ENCODE measurements at places on chromosomes 13 and 19.

- no peak for DNase-seq
Observed at GRCh38 chr13:51065372-51066090, 45.5 kb downstream of the C13orf42 start.

DNA sequence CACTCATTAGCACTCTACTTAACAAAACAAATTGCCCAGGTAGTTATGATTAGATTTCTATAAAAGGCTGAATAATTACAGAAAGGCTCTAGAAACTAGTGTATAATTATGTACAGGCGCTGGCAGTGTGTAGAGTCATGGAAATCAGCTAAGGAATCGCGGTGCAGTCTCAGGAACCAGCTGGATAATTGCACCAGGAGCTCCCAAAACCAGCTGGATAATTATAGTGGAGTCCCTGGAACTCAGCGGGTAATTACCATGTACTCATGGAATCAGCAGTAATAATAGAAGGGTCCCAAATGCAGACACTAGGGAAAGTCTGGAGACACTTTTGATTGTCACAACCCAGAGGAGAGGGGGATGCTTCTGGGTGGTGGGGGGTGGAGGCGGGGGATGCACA is 23.2 kb upstream of the TTYH1 start:
- no peak for DNase-seq

GRCh38 chr13:21537105-21537504 is 66.9 kb downstream of the MICU2 start:
- no peak for DNase-seq

GRCh38 chr13:61833228-61833627 is 417.6 kb upstream of the PCDH20 start:
- no peak for DNase-seq

- DNase-seq = no peak
Observed at GRCh38 chr13:101648766-101649487, 196.5 kb downstream of the ITGBL1 start.

DNA sequence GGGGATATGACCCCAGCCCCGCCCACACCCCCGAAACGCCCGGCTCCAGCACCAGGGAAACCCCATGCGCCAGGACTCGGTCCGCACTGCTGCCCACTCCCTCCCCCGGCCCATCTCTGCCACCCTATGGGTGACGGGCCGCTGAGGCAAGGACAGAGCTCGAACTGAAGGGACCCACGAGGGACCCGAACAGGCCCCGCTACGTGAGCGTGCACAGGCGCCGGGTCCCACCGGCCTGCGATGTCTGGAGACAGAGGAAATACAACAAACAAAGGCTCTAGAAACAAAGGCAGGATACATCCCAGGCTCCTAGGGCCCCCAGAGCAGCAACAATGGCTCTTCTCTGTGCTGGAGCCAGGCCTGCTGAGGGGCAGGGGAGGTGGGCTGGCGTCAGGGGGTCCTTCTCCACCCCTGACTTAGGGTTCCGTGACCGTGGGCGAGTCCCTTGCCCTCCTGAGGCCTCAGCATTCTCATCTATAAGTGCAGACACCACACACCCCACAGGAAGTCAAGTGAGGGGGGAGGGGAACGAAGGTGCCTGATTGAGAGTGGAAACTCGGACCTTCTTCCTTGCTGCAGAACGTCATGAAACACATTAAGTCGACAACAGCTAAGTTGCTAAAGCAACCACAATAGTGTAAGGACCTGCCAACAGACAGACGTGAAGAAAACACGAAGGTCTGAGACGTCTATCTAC is 3.1 kb downstream of the ABHD17A start:
- DNase-seq = peak; percentile 88

- DNase-seq = no peak
Observed at GRCh38 chr19:7535998-7536695, 630 bp downstream of the PNPLA6 start.

DNA sequence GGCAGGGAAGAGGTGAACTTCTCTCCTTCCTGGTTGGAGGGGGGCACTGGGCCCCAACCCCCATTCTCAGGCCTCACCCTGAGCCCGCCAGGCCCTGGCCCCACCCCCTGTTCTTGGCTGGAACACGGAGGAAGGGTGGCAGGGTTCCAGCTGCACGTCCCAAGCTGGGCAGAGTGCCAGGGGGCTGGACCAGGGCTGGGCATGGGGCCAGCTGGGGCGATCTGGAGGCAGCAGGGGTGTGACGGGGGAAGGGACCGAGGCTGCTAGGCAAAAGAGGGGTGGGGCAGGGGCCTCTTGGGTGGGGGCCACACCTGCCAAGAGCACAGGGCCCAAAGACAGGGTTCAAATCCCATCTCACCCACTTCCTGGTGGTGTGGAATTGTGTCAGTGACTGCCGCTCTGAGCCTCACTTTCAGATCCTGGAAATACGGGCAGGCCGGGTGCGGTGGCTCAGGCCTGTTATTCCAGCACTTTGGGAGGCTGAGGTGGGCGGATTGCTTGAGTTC is 2.2 kb downstream of the HIF3A start:
- no peak for DNase-seq

DNA sequence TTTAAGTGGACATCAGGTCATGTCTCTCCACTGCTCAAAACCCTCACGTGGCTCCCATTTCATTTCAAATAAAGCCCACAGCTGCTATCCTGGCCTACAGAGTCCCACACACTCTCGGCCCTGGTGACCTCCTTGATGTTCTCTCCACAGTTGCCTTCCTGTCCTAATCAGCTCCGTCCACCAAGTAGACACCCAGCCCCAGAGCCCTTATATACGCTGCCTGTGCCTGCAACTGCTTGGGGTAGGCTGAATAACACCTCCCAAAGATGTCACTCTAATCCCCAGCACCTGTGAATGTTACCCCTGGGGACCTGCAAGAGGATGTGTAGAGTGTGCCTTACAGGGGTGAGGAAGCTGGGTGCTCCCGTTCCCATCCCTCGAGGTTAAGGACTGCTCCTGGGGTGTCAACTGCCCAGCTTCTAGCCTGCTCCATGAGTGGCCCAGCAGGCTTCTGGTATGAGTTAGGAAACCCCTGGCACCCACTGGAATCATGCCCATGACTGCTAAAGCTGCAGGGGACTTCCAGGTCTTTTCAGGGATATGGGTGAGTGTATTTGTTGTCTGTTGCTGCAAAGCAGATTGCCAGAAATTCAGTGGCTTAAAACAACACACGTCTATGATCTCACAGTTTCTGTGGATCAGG is 6.0 kb downstream of the FAM187B start:
- DNase-seq = no peak

GRCh38 chr13:106028911-106029310 is 506.6 kb downstream of the EFNB2 start:
- no peak for DNase-seq

- DNase-seq = no peak
Observed at GRCh38 chr13:26589226-26589625, 31.7 kb downstream of the WASF3 start.

DNA sequence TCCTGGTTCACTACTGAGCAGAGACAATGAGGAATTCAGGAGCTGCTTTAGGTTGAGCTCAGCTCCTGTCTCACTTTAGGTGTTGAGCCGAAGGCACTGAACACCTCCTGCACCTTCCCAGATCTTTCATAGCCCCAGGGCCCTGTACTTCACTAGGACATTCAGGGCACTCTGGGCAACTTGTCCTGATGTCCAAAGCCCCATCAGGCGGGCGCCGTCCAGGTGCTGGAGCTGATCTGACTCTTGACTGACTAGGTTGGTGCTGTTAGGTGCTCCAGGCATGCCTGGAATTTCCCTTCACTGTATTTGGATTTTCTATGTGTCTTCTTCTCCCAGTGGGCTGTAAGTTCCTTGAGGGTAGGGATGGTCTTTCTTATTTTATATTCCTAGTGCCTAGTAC is 48.4 kb upstream of the CNMD start:
- DNase-seq = no peak

GRCh38 chr13:72160977-72161376 is 294.0 kb upstream of the DACH1 start:
- DNase-seq = no peak

DNA sequence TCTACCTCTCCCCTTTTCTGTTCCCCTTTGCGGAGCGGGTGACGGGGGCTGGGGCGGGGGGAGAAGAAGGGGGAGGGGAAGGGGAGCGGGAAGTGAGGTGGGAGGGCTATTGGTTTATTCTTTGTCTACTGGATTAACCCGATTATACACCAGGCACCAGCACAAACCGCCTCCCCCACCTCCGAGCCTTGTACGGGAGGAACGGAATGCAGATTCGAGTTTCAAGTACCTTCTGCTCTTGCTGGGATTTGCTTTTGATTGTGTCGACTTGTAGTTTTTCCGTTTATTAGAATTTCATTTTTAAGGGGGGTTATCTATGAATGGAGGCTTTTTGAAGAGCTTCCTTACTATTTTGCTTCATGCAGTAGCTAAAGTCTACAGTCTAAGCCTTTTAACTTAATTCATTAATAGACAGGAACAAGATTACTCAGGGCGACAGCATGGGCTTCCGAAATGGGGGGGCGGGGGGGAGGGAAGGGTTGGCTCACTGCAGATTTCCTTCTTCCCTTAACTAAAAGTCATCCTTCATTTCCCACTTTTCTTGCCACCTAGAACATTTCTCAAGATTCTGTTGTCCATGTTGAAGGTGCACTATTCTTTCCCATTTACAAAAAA is 937 bp upstream of the SPRY2 start:
- DNase-seq = no peak

GRCh38 chr19:3276341-3276799 is 51.9 kb downstream of the CELF5 start:
- peak; percentile 34 for DNase-seq

GRCh38 chr13:48214519-48215121 is 18.4 kb upstream of the ITM2B start:
- DNase-seq = peak; percentile 44

- no peak for DNase-seq
Observed at GRCh38 chr13:92972751-92973150, 253.9 kb upstream of the GPC6 start.

DNA sequence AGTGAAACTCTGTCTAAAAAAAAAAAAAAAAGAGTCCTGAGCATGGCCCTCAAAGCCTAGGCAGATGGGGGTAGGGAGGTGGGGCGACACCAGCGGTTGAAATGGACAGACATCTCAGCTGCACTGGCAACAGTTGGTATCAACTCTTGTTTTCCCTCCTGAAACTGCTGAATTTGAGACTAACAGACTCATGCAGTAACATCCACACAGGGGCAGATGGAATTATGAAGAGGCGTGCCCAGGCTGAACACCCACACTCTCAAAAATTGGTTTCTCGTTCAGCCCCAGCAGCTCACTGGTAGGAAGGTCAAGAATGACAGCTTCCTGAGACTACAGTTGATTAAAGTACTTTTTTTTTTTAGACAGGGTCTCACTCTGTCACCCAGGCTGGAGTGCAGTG is 24.1 kb downstream of the PBX4 start:
- peak; percentile 43 for DNase-seq

DNA sequence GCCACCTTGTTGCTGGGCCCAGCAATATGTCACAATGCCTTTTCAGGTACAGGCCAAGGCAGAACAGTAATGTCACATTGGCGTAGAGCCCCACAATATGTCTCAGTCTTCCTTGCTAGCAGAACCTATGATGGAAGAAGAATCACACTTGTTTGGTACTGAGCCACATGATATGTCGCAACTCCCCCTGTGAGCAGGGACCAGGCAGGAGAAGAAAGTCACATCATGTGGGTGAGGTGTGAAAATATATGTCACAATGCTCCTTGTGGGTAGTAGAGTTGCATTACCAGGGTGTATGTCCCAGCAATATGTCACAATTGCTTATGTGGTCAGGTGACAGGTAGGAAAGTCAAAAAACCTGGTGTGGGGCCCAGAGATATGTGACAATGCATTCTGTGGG is 7.1 kb upstream of the ZNF91 start:
- no peak for DNase-seq

DNA sequence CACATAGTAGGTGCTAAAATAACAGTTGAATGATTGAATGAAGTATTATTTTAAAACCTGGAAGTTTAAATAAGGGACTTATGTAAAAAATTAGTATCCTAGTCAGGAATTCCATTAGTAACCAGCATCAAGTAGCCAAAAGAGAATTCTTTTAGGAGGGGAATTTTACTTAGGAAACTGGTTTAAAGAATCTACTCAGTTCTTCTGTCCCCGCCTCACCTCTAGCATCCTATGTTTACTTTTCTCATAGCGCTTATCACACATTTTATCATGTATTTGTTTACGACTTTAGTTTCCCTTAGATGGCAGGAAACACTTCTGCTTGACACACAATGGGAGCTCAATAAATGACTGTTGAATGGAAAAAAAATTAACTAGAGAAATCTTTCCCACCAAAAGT is 229.0 kb downstream of the KLF5 start:
- DNase-seq = no peak

DNA sequence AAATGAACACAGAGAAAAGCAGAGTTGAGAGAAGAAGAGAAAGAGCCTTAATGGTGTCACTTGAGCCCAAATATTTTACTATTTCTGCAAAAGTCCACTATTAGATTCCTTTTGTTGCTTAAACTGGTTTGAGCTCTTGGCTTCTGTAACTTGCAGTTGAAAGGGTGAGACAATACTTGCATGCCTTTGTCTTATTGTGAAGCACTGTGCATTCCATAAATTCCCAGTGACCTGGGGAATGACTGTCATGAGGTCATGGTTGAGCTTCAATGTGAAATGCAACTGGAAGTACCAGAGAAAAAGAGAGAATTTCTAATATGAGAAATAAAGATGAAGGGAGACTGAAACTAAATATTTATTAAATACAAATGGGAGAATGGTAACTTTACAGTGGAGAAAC is 310.9 kb downstream of the TDRD3 start:
- no peak for DNase-seq

- peak; percentile 92 for DNase-seq
Observed at GRCh38 chr13:109162248-109163036, 533.0 kb downstream of the MYO16 start.

GRCh38 chr19:9641810-9642209 is 20.8 kb upstream of the ZNF561 start:
- no peak for DNase-seq

DNA sequence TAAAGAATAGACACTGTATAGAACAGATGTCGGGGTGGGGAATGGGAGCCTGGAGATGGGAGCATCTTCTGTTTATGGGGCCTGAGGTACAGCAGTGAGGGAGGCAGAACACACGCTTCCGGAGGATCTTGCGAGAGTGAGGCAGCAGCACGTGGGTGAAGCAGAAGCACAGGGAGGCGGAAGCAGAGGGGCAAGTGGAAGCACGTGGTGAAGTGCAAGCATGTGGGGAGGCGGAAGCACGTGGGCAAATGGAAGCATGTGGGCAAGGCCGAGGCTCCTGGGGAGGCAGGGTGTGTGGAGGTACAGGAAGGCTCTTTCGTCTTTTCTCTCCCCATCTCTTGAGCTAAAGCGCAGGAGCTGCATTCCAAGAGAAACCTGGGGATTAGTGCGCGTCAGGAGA is 198.4 kb downstream of the ATP8A2 start:
- DNase-seq = no peak

DNA sequence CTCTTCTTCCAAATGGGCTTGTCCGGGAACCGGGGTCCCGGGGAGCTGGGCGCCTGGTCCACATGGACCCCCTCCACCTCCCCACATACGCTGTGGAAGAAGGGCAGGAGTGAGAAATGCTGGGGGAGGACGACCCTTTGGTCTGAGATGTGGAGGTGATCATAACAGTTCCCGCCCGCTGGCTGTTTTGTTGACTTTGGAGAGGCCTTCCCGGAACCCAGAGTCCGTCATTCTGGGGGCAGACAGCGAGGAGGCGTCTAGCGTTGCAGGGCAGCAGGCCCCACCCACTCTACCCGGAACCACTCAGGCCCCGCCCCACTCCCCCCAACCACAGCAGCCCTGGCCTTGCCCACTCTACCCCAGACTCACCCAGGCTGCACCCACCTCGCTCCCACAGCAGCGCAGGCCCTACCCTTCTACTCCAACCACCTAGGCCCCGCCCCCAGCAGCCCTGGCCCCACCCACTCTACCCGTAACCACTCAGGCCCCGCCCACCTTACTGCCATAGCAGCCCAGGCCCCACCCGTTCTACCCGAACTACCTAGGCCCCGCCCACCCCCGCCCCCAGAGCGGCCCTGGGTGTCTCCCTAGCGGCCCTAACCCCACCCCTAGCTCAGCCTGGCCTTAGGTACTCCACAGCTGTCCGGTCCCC is 7.1 kb downstream of the GPR108 start:
- peak; percentile 54 for DNase-seq
